Uterus (tissue), 4 donors: ENCODE measurements at places on chromosomes 6 and 20. TPM values are rescaled to one million over a fixed set of nuclear protein-coding genes. Genes with fewer than 3 reads are reported as not detected.
A peak's percentile ranks its signal among the peaks of the same experiment; 100 is the strongest.

- no peaks in the 10 kb centered on the region for H3K36me3 ChIP-seq
- peak; percentile 74 for DNase-seq
- H3K4me1 ChIP-seq: peaks cover 6% of the 10 kb centered on the region
Measured at GRCh38 chr20:45933266-45934045, 1.0 kb upstream of the PCIF1 start.

DNA sequence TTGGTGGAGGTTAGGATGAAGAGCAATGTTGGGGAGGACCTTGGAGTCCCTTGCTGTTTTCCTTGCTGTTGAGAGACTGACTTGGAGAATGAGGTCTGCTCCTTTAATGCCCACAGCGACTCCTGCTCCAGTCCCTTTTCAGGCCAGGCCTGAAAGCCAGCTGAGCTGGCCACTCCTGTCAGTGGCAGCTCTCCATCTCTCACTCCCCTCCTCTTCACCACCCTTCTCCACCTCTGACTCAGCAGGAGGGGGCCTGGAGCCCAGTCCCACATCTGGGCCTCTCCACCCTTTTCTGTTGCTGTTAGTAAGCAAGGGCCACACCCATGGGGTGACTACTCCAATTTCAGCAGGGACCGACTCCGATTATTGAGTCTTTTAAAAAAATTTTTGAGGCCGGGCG is 2.2 kb downstream of the SNX21 start:
- H3K27me3 ChIP-seq: no peaks in the 10 kb centered on the region
- no peak for DNase-seq
- H3K4me1 ChIP-seq: peaks cover 13% of the 10 kb centered on the region
- H3K4me3 ChIP-seq: peak overlapping the region; percentile 83

GRCh38 chr20:11912013-11912658 is 5.6 kb upstream of the BTBD3 start:
- no peak overlapping the region for H3K27ac ChIP-seq
- no peaks in the 10 kb centered on the region for H3K27me3 ChIP-seq
- H3K4me1 ChIP-seq: no peaks in the 10 kb centered on the region
- no peak overlapping the region for H3K4me3 ChIP-seq
- H3K36me3 ChIP-seq: no peaks in the 10 kb centered on the region

DNA sequence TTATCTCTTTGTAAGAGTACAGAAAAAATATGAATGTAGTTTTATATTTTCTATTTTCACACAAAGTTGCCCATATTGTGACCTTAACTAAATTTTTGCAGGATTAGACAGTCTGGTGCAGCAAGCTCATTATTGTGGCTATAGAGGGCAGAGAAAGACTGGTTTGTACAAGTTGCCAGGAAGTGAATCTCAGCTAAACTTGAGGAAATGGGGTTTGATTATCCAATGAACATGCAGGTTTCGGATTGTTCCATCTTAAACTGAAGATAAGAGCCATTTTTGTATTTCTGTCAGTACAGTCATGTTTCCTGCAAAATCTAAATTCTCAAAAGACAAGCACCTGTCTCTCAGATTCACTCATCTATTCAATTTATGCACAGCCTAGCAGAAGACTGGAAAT is 390.9 kb downstream of the MMUT start:
- no peaks in the 10 kb centered on the region for H3K27me3 ChIP-seq
- H3K4me3 ChIP-seq: no peak overlapping the region
- no peaks in the 10 kb centered on the region for H3K36me3 ChIP-seq
- DNase-seq: no peak
- no peak overlapping the region for H3K27ac ChIP-seq

- no peak overlapping the region for H3K27ac ChIP-seq
- no peaks in the 10 kb centered on the region for H3K27me3 ChIP-seq
- DNase-seq: no peak
- no peaks in the 10 kb centered on the region for H3K4me1 ChIP-seq
- no peaks in the 10 kb centered on the region for H3K36me3 ChIP-seq
Measured at GRCh38 chr6:126524811-126525326, 185.0 kb downstream of the CENPW start.

PTPN1 gene
- total RNA-seq: 33.9 TPM

DNA sequence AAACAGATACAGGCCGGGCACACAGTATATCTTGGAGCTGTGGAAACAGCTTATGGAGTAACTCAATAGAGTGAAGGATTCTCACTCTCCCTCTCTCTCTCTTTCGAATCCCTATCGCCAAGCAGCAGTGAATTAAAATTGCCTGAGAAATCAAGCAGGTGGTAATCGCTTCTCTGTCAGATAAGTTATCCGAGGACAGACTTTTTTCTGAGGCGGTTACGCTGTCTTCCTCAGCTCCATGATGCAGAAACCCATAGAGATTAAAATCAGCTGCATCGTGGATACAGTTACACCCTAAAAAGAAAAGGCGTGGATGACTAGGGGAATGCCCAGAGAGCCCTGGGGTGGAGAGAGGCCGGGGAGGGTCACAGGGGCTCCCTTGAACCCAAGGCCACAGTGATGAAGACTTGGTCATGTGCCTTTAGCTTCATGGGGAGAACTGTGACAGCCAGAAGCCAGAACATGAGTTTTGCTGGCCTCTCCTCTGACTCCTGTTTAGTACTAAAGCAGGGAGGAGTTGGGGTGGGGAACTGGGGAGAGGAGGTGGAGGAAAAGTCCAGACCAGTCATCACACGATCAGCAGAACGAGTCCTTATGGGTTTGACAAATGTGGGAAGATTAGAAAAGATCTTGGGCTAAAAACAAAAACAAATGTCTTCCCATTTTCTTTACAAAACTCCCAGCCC is 138.8 kb upstream of the JARID2 start:
- no peaks in the 10 kb centered on the region for H3K36me3 ChIP-seq
- H3K27me3 ChIP-seq: no peaks in the 10 kb centered on the region
- H3K27ac ChIP-seq: no peak overlapping the region
- no peak for DNase-seq
- H3K4me1 ChIP-seq: no peaks in the 10 kb centered on the region

APOM gene
- 2.9 TPM for total RNA-seq

- no peaks in the 10 kb centered on the region for H3K27me3 ChIP-seq
- H3K36me3 ChIP-seq: no peaks in the 10 kb centered on the region
- H3K4me3 ChIP-seq: no peak overlapping the region
- no peaks in the 10 kb centered on the region for H3K4me1 ChIP-seq
- no peak overlapping the region for H3K27ac ChIP-seq
Measured at GRCh38 chr6:13407709-13408695, 79.4 kb downstream of the GFOD1 start.

- H3K4me1 ChIP-seq: no peaks in the 10 kb centered on the region
- H3K27ac ChIP-seq: no peak overlapping the region
- H3K27me3 ChIP-seq: no peaks in the 10 kb centered on the region
- no peaks in the 10 kb centered on the region for H3K36me3 ChIP-seq
Measured at GRCh38 chr6:97978855-97979271, 695.8 kb upstream of the MMS22L start.

DNA sequence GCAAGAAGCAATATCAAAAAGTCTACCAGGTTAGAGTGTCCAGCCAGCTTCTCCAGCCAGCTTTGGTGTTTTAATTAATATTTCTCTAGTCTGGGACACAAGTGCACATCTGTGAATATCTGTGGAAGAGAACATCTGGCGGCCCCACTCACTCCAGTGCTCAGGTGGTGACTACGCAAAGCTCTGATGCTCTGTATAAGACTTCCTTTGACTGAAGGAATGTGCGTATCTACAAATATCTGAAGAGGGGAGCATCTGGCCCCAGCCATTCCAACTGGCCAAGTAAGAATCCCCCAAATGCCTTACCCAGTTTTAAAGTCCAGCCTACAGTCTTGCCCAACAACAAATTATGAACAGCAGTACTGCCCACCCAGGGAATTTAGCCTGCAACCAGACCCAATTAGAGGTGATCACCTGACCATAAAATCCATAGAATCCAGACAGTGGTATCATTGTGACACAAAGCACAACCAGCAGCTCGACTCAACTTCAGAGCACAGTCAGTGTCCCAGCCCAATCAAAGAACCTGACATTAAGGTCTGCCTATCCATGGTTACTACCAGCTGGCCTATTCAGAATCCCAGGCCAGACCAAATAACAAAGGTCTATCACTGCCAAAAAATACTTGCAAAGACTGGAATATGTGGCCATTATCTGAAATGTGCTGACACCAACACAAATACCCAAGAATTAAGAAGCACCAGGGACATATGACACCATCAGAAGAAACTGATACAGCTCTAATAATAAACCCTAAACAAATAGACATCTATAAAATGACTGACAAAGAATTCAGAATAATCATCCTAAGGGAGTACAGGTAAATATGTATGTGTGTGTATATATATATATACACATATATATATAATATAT is 76.1 kb upstream of the MANEA start:
- no peak for DNase-seq
- H3K36me3 ChIP-seq: no peaks in the 10 kb centered on the region
- H3K27ac ChIP-seq: no peak overlapping the region
- H3K27me3 ChIP-seq: no peaks in the 10 kb centered on the region
- H3K4me3 ChIP-seq: no peak overlapping the region

WFDC5 gene
- not detected for total RNA-seq

- no peaks in the 10 kb centered on the region for H3K27me3 ChIP-seq
- H3K4me3 ChIP-seq: no peak overlapping the region
- no peaks in the 10 kb centered on the region for H3K4me1 ChIP-seq
- H3K36me3 ChIP-seq: no peaks in the 10 kb centered on the region
- no peak for DNase-seq
Measured at GRCh38 chr6:78832091-78832808, 35.1 kb upstream of the IRAK1BP1 start.

DNA sequence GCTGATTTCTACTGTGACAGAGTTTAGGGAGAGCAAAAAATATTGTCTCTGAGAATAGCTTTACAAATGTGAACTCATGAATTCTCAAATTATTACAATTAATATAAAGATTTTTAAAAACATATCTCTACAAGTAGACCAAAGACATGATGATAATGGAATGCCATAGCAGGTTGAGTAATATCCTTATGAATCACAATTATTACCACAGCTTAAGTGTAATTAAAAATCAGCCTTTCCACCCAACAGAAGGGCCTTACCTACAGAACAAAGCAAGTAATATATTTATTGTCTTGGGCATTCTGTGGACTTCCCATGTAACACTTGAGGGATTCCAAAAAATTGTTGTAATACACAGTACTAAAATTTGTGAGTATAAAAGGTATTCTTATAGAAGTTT is 1099.6 kb upstream of the GJE1 start:
- H3K27me3 ChIP-seq: no peaks in the 10 kb centered on the region
- DNase-seq: no peak
- no peaks in the 10 kb centered on the region for H3K36me3 ChIP-seq
- peaks cover 9% of the 10 kb centered on the region for H3K4me1 ChIP-seq
- H3K27ac ChIP-seq: no peak overlapping the region

DNA sequence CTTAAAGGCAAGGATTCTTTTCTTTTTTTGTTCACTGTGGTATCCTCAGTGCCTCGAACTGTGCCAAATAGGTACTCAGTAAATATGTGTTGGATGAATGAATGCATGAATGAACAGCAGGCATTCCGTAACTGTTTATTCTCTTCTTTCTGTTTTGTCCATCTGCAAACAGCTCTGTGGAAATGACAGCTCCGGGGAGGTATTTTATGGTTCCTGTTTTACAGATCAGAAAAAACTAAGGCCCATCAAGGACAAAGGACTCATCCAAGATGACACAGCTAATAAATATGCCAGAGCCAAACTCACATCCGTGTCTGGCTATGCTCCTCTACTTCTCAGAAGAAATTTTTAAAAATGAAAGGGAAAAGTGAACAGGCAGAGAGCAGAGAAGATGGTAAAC is 21.0 kb downstream of the JPH2 start:
- peaks cover 12% of the 10 kb centered on the region for H3K4me1 ChIP-seq
- no peak overlapping the region for H3K4me3 ChIP-seq
- H3K36me3 ChIP-seq: no peaks in the 10 kb centered on the region
- H3K27ac ChIP-seq: peak overlapping the region; percentile 84

DNA sequence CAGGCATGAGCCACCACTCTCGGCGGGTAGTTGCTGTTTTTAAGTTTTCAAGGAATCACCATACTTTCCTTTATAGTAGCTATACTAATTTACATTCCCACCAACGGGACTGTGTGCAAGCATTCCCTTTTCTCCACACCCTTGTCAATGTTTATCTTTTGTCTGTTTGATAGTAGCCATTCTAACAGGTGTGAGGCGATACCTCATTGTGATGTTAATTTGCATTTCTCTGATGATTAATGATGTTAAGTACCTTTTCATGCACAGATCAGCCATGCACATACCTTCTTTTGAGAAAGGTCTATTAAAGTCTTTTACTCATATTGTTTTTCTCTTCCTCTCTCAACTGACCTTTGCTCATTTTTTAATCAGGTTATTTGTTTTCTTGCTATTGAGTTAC is 43.0 kb upstream of the CCND3 start:
- H3K27ac ChIP-seq: no peak overlapping the region
- H3K4me1 ChIP-seq: no peaks in the 10 kb centered on the region
- no peaks in the 10 kb centered on the region for H3K27me3 ChIP-seq
- H3K36me3 ChIP-seq: no peaks in the 10 kb centered on the region
- no peak for DNase-seq

DNA sequence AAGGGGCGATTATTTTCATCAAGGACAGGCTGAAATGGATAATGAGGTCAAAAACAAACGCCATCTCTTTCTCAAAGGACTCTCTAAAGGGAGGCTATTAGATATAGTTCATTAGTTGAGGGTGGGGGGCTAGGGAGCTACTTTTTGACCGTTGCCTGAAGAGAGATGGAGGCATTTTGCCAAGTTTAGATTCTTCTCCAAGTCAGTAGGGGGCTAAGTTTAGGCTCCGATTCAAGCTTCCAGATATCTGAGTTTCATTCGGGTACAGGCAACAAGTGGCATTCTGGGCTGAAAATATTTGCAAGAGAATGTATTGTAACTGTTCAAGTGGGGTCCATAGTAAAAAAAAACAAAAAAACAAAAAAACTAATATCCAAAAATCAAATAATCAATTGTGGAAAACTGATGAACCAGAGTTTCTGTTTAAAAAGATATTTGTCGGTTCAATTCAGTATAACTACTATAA is 43.4 kb upstream of the PIM1 start:
- H3K36me3 ChIP-seq: no peaks in the 10 kb centered on the region
- H3K4me1 ChIP-seq: no peaks in the 10 kb centered on the region
- DNase-seq: no peak
- H3K27me3 ChIP-seq: no peaks in the 10 kb centered on the region
- H3K27ac ChIP-seq: no peak overlapping the region

DNA sequence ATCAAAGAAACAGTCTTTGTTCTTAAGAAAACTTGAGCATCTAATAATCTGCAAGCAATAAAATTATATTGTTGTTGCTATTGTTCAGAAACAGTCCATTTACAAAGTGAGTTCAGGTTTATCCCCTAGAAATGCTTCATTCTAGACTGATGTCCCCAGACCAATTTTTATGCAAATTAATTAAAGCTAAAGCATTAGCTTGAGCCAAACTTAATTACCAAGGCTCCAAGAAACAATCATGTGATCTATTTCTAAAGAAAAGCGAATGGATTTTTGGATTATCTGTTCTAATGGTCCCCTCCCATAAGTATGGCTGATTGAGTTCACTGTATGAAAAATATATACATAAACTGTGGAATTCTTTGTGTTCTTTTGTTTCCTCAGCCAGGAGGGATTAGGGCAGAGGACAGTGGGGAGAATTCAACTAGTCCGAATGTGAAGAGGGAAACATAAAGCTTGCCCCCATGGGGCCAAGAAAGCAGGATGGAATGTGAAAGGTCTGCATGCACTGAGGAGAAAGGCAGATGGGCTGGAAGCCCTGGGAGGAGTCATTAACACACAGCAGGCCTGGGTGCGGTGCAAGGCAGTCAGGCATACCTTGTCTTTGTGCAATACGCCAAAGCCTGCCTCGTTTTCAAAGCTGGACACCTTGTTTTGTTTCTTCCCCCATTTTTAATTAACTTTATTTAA is 597.1 kb downstream of the KIF16B start:
- no peak overlapping the region for H3K27ac ChIP-seq
- H3K36me3 ChIP-seq: no peaks in the 10 kb centered on the region
- no peaks in the 10 kb centered on the region for H3K4me1 ChIP-seq
- no peak for DNase-seq

NKAIN4 gene
- total RNA-seq: not detected

PHF1 gene
- 147 TPM for total RNA-seq

GRCh38 chr6:10248378-10248843 is 166.5 kb downstream of the TFAP2A start:
- DNase-seq: no peak
- H3K27me3 ChIP-seq: no peaks in the 10 kb centered on the region
- no peak overlapping the region for H3K4me3 ChIP-seq
- H3K27ac ChIP-seq: no peak overlapping the region
